Common myeloid progenitor, CD34-positive (primary cell): ENCODE measurements at places on chromosomes 16 and 17.

GRCh38 chr17:59760160-59760559 lies 52.7 kb downstream of the VMP1 start:
- peak; percentile 41 for DNase-seq

GRCh38 chr17:83183951-83184506 lies 104.6 kb downstream of the METRNL start:
- no peak for DNase-seq

GRCh38 chr16:35751191-35751941 lies 2292.0 kb downstream of the TP53TG3F start:
- DNase-seq: no peak

GRCh38 chr16:80199614-80200013 lies 341.2 kb upstream of the DYNLRB2 start:
- DNase-seq: no peak

- no peak for DNase-seq
Measured at GRCh38 chr16:8924214-8924613, 39.5 kb downstream of the USP7 start.

- DNase-seq: no peak
Measured at GRCh38 chr17:73058022-73058421, 34.5 kb downstream of the SLC39A11 start.

DNA sequence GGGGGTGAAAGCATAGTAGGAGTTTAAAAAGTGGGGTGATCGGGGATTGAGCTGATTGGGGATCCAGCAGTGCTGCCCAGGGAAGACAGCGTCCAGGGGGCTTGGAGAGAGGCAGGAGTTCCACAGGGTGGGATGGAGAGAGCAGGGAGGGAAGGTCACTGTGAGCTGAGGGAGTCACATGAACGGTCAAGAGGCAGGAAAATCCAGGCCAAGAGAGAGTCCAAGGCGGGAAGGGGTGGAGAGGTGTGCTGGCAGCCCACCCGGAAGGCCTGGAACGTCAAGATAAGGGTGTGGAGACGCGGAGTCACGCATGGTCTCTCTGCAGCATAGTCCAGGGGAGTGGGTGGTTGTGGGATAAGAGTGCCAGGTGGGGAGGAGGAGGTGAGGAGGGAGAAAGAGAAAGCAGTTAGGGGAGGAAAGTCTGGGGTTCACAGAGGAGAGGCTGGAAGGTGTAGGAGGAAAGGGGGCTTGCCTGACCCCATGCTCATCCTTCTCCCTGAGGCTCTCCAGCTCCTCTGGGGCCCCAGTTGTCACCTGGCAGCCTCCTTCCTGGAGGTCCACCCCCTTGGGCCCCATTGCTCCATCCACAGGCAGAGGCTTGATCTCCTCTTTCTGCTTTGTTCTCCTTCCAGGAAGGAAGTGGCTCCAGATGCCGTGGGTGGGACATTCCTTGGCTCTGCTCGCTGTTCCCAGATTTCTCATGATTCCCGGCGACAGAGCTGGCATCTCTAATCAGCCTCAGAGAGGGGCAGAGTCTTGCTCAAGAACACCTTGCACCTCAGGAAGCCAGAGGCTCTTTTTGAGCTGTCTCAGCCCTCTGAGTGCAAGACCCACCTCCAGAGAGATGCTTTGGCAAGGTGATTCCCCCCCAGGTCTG lies 28.7 kb downstream of the CCR7 start:
- DNase-seq: no peak

GRCh38 chr16:86609115-86609514 lies 30.8 kb downstream of the FOXL1 start:
- DNase-seq: no peak

DNA sequence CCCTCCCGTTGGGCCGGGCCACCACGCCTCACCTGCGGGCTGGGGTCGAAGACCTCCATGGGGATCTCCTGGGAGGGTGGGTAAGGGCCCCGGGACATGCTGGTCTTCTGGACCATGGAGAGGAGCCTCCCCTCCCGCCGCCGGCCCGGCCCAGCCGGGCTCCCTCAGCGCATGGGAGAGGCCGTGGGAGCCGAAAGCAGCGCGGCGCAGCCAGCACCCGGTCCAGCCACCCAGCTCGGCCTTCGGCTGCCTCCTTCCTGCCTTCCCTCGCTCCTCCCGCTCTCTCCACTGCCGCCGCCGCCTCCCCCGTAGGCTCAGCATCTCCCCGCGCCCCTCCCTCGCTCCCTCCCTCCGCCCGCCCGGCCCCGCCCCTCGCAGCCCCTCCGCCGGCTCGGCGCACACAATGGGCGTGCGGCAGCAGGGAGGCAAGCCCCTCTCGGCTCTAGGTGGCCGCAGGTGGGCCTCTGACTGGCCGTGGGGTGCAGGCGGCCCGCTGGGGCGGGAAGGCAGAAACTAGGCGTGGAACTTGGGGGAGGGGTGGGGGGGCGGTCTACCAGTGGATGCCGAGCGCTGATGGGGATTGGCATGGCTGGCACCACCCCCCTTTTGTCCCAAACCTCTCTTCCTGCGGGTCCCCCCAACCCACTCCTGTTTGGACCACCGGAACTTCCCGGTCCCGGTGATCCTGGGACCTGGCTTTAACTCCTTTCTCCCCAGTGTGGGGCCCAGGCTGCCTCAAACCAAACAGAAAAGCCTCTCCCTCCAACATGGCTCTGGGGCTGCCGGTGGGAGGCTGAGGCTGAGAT lies at the start of gene CACNB1:
Gene CACNB1 (minus strand): TSS at position 290 of the 806 bp plus-strand sequence. CDS start 174 bp downstream, at position 116.
- DNase-seq: peak; percentile 53

- DNase-seq: no peak
Measured at GRCh38 chr17:82802075-82802780, 37.6 kb downstream of the ZNF750 start.

DNA sequence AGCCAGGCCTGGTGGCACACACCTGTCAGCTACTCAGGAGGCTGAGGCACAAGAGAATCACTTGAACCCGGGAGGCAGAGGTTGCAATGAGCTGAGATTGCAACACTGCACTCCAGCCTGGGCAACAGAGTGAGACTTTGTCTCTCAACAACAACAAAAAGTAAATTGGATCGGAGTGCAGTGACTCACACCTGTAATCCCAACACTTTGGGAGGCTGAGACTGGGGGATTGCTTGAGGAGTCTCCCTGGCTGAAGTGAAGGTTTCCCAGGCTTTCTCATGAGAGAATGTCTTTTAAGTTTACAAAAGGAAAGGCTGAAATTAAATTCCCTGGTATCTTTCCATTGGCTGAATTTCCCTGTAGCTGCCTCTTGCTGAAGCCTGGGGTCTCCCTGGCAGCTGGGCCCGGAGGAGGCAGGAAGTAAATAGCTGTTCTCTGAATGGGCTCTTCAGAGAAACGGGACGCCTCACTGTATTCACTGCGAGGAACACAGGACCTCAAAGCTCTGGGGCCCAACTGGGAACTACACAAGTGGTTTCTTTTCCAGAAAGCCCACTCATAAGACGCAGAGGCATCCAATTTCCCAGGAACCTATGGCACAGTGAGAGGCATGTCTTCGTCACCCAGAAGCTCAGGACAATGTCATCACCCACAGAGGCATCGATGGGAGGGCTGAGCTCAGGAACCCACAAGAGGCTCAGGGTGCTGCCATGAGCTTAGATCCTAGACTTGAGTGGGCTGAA lies 77.4 kb upstream of the SMURF2 start:
- no peak for DNase-seq

DNA sequence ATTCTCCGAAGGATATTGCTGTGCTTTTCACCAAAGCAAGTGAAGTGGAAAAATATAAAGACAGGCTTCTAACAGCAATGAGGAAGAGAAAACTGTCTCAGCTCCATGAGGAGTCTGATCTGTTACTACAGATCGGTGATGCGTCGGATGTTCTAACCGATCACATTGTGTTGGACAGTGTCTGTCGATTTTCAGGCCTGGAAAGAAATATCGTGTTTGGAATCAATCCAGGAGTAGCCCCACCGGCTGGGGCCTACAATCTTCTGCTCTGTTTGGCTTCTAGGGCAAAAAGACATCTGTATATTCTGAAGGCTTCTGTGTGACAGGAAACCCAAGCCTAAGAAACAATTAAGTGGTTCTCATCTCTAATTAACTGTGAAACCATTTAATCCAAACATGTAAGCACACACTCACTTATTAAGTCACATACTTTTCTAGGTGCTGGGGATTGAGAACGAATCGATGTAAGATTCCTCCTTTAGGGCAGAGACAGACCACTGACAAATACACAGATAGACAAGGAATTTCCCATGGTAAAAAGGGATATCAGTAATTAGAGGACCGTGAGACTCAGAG lies 22.8 kb downstream of the SLFN5 start:
- DNase-seq: no peak

GRCh38 chr16:83799336-83799735 lies 8.4 kb upstream of the HSBP1 start:
- DNase-seq: no peak

- no peak for DNase-seq
Measured at GRCh38 chr16:88903267-88903666, 36.8 kb upstream of the PABPN1L start.

GRCh38 chr16:56262148-56262547 lies 70.9 kb downstream of the GNAO1 start:
- DNase-seq: peak; percentile 89

- DNase-seq: no peak
Measured at GRCh38 chr16:63921737-63922295, 1200.0 kb downstream of the CDH11 start.

DNA sequence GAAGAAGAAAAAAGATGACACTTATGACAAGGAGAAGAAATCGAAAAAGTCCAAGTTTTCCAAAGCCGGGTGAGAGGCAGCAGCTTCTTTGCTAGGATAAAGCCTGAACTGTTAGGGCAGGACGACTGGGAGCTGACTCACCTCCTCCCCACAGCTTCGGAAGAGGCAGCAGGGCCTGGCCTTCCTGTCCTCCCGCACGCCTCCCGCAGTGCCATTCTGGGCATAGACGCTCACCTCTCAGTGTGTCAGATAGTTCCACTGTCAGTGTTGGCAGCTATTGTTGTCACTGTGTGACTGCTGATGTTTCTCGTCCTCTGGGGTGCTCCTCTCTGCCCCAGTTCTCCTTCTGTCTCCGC lies 12.6 kb downstream of the UBN1 start:
- no peak for DNase-seq

- peak; percentile 37 for DNase-seq
Measured at GRCh38 chr17:34519282-34519681, 60.1 kb upstream of the TMEM132E start.

DNA sequence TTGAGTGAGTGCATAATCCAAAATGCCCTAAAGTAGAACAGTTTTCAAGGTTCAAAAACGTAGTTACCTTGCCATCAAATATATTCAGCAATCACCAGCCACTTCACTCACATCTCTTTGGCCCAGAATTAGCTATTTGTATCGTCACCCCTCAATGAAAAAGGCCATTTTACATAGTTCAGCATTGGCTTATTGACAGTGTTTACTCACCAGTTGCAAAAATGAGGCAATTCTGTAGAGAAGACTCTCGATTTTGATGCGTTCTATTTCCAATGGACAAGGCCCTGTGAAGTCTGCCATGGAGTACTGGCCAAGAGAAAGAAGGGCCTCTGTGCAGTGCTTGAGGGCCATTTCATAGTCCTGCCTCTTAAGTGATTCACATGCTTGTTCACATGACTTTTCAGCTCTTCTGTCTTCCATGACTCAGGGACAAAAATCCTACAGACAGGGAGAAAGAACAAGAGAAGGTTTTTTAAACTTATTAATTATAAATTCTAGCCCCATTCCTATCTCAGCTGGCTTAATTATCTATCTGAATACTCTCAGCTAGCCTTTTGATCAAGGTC lies 26.5 kb downstream of the HELZ start:
- DNase-seq: no peak

DNA sequence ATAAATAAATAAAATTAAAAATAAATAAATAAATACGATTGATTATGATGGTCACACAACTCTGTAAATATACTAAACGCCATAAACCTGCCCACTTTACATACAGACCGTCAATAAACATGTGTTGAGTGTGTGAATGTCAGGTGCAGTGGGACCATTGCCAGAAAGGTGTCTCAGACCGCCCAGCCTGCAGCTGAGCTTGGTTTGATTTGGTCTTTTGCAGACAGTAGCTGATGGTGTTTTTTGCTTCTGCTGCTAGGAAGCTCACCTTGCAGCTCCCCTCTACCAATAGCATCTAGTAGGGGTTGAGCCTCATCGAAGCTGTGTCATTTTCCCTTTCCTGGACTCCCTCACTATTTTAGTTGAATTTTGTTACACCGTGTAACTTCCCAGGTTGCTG lies 23.5 kb downstream of the UBALD1 start:
- DNase-seq: no peak

DNA sequence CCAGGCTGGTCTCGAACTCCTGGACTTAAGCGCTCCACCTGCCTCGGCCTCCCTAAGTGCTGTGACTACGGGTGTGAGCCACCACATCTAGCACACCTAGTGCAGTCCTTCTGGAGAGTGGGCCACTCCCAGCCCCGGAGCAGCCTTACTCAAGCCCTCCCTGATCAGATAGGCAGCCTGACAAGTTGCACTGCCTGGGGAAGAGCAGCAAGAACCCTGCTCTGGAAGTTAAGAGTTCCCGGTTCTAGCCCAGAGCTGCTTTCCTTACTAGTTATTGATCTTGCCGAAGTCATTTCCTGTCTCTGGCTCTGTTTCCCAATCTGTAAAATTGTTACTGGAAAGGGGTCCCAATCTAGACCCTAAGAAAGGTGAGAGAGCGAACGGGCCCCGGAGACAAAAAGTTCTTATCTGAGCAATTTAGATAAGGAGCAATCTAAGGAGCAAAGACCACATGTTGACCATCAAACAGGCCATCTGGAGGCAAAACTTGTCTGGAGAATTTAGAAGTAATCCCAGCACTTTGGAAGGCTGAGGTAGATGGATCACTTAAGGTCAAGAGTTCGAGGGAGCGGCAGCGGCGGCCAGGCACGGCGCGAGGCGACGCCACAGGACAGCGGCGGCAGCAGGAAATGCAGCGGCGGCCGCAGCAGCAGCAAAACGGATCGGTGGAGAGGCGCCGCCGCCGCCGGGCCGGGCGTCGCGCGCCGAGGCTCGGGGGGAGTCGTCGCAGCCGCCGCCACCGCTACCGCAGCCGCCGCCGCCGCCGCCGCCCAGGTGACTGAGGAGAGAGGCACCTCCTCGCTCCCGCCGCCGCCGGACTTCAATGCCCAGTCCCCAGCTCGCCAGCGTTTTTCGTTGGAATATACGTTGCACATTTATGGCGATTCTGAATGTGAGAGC lies 4.3 kb upstream of the NAGLU start:
- DNase-seq: no peak

GRCh38 chr17:40086150-40087044 lies 14.0 kb downstream of the NR1D1 start:
- peak; percentile 75 for DNase-seq

DNA sequence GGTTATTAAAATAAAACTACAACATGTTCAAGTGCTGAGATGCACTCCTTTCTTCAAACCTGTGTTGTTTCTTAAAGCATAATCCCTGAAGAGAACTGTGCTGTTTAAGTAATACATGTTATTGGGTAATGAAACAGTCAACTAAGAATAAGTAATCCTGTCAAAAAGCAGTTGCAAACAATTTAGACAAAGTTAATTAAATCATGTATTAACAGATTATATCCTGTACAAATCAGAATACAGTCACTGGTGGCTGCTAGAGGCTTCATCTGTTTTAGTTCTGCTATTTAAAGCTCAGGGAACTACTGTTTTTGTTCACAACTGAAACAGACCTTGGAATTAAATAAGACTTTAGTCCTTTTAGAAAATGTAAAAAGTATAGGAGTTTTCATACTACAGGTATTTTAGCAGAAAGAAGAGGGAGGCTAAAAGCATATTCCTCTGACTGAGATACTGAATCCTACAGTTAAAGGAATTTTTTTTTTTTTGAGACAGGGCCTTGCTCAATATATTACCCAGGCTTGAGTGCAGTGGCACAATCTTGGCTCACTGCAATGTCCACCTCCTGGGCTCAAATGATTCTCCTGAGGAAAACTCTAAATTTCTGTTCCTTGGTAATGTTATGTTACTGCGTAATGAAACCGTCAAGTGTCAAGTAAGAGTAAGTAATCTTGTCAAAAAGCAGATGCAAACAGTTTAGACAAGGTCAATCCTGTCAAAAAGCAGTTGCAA lies 27.3 kb upstream of the ITGA2B start:
- DNase-seq: no peak
